ENCODE measurements at places on chromosomes 3 and 15.
A peak's percentile ranks its signal among the peaks of the same experiment; 100 is the strongest.

GRCh38 chr3:84755860-84756259 is 202.9 kb upstream of the CADM2 start:
- no peak for DNase-seq

GRCh38 chr15:77370580-77370979 is 49.3 kb downstream of the PEAK1 start:
- no peak for DNase-seq

GRCh38 chr3:81823086-81823485 is 61.6 kb upstream of the GBE1 start:
- no peak for DNase-seq

DNA sequence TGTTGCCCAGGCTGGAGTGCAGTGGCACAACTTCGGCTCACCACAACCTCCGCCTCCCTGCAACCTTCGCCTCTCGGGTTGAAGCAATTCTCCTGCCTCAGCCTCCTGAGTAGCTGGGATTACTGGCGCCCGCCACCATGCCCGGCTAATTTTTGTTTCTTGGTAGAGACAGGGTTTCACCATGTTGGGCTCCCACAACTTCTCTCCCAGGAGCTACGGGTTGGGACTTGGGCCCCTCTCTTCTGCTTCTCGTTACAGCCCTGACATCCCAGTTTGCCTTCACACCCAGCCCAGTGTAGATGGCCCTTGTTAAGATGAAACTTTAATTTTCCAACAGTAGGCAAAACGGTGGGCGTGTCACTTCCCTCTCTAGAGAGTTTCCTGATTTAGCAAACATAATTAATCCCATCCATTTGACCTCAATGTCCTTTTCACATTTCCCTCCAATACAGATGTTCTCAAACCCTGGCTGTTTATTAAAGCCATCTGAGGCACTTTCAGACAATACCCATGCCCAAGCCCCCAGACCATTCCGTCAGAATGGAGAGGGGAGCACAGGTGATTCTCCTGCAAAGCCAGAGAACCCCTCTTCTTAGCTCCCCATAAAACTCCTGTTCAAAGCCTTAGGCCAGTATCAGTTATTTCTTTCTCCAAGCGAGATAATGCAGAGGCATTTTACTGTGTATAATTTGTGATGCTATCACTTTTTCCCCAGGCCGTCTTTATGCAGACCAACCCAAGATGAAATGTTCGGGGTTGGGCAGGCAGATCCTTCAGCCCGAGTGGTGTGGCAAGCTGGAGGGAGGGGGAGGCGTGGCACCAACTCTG is 245.7 kb downstream of the XXYLT1 start:
- DNase-seq: no peak

- DNase-seq: no peak
Observed at GRCh38 chr3:4409415-4409814, 57.7 kb downstream of the SUMF1 start.

GRCh38 chr15:58042006-58042405 is 23.5 kb downstream of the ALDH1A2 start:
- DNase-seq: no peak

DNA sequence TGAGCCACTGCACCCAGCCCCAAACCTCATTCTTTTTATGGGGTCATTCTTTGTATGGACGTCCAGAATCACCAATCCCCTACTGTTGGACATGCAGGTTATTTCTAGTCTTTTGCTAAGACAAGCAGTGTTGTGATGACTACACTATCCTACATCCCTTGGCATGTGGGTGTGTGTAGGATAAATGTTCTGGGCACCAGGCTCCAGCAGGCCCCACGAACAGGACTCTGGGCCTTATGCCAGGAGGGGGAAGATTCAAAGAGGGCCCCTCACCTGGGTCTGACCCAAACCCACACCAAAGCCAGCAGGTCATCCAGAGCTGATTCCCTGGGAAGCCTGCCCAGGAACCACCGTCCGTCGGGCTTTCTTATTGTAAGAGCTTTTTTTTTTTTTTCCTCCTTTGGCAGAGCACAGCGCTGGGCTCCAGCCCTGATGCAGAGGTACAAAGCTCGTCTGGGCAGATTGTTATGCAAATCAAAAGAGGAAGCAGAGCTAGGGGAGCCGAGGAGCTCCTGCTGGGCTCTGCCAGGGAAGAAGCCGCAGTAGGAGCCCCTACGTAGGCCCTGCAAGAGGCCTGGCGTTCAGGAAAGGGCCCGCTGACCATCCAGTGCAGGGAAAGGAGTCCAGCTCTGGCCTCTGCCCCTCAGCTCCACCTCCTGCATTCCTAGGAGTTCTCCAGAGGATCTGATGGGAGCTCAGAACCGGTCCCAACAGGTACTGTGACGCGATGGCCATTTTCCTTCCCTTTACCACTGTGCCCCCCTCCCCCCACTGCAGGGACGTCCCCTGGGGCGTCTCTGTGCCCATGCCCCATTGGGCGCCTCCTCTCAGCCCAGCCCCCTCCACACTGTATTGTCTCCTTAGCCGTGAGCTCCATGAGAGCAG is 29.0 kb upstream of the FURIN start:
- peak; percentile 59 for DNase-seq

All from DMS53 (cell line).